ENCODE measurements at places on chromosomes 12 and 14.

DNA sequence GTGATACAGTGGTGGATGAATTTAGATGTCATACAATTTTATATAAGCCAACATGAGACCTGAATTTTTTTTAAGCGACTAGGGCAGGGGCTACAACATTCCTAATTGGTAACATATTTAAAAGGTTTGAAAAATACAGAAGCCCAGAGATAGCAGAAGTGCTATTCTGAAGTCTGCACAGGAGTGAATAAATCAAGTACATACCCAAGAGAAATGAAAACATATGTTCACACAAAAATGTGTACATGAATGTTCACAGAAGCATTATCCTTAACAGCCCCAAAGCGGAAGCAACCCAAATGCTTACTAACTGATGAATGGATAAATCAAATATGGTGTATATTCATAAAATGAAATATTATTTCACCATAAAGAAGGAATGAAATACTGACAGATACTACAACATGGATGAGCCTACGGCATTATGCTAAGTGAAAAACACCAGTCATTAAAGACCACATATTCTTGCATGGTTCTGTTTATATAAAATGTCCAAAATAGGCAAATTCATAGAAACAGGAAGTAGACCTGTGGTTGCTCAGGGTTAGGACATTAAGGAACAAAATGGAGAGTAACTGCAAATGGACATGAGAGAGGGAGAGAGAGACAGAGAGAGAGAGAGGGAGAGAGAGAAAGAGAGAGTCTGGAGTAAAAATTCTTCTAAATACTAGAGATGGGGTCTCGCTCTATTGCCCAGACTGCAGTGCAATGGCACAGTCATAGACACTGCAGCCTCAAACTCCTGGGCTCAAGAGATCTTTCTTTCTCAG is 28.0 kb upstream of the GXYLT1 start:
- no peak for DNase-seq

DNA sequence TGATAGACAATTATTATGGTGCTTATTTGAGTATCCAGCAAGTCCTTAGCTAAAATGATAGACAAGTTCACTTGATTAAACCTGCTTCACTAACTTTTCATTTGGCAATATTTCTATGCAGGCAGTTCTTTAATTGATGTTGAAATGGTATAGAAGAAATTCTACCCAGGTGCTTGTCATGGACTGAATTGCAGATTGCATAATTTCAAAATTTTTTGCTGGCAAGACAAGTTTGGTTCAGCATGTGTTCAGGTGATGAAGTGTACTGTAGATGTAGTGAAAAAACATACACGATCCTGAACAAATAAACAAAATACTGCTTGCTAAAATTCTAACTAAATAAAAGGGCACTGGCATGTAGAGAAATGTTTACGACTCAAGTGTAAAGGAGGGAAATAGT is 189.0 kb downstream of the FOXA1 start:
- no peak for DNase-seq

DNA sequence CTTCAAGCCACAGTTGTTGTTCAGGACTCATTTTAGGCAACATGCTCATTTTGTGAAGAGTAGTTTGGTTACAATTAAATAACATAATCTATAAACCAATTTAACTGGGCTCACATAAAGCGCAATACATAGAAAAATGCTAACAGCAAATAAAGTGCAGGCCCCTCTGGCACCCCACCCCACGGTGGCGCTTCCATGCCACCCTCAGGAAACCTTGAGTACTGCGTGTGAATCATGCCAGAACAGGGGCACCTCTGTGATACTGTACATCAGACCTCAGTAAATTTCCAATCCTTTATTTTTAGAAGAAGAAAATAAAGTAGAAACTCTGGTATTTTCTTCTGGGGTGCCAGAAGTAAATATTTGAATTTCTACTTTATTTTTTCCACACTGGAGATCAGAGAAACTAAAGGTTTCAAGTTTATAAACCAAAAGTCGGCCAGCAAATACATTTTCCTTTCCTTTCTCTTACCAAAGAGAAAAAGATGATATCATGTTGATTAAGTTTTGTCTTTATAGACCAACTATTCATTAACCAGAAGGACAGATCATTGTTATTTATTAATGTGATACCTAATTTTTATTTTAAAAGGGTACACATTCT is 316.8 kb downstream of the PAWR start:
- DNase-seq: no peak

DNA sequence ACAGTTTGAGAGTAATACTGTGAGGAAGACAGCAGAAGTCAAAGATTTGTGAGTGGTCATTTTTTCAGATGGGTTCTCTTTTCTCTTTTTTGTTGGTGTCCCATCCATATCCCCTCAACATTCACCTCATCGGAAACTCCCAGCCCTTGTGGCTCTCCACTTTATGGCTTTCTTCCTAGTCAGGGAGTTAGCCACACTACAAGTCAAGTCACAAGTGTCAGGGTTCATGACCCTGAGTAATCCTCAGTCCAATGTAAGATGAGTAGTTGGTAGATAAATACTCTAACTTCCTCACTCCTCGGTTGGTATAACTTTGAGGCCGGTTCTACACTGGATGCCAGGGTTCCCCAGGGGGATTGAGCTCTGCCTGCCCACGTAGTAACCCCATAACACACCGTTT is 41.4 kb downstream of the PTGER2 start:
- no peak for DNase-seq

- DNase-seq: no peak
These were observed 217.2 kb downstream of the C12orf50 start for GRCh38 chr12:87812030-87812429.

DNA sequence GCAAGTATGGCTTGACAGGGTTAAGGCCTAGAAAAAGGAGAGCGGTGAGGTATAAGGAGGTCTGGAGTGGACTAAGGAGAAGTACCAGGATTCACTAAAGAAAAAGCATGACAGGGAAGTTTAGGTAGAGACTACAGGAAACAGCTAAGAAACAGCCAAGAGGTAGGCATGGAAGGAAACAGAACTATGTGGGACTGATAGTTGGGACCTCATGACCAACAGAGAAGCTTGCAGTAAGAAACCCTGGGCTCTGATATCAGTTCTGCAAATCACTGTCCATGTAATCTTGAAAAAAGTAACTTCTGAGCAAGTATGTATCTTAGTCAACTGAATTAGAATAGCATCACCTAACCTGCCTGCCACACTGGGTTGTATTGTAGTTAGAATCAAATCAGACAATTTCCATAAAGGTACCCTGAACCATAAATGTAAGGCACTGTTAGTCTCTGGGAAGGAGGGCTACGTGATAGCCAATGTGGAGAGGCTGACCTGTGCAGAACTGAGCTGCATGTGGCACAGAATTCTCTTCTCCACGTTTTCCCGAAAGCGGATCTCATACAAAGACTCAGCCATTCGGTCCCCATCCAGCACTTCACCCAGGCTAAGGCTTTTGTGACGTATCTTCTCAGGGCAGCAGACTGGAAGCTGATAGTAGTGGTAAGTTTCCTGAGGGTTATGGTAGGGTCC is 912 bp downstream of the TM9SF1 start:
- no peak for DNase-seq

DNA sequence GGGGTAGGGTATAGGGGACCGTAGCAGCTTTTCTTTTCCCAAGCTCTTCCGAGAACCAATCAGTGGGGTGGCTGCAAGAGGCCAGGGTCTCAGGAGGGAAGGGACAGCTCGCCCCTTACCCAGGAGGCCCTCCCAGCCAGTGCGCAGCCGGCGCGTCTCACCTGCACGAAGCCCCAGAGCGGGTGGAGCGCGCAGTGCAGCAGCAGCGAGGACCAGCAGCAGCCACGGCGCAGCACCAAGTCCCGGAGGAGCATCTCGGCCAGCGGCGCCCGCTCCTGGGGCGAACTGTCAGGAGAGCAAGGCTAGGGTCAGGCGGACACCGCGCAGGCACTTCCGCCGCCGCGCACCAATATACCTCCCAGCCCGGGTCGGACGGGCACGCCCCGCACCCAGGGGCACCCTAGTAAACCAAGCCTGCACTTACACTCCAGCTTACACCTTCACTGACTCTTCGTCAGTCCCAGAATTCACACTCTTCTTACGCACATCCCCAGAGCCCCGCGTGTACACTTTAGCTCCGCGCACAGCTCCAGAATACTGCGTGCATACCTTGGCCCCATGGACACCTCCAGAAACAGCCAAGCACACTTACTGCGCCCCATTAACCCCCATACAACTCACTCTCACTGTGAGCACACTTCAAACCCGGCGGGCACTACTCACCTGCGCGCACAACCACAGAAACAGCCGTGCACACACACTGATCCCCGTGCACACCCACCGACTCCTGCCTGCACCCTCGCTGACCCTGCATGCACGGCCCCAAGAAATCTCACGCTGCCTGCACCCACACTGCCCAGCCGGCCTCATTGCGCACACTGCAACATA is 606 bp downstream of the PRIMA1 start:
- DNase-seq: no peak

GRCh38 chr12:31260840-31261239 is 65.1 kb downstream of the SINHCAF start:
- no peak for DNase-seq

DNA sequence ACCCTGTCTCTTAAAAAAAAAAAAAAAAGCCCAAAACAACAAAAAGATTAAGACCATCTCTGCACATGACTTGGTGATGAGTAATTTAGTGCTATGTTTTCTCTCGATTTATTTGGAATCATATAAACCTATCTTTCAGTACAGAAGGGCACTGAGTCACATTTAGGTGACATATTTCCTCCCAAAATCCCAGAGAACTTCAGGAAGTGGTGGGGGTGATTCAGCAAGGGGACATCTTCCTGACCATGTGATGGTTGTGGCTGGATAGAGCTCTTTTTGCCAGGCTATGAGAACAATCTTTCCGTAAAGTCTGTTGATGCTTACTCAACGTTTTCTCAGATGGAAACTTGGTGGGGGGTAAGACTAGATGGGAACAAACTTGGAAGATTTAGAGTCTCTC is 50.0 kb downstream of the PPFIBP1 start:
- peak; percentile 94 for DNase-seq

GRCh38 chr12:94670898-94671297 is 20.5 kb upstream of the TMCC3 start:
- no peak for DNase-seq

- DNase-seq: no peak
These were observed 24.7 kb downstream of the OR4N2 start for GRCh38 chr14:19828314-19828713.

GRCh38 chr14:29489911-29490425 is 437.7 kb downstream of the PRKD1 start:
- no peak for DNase-seq

DNA sequence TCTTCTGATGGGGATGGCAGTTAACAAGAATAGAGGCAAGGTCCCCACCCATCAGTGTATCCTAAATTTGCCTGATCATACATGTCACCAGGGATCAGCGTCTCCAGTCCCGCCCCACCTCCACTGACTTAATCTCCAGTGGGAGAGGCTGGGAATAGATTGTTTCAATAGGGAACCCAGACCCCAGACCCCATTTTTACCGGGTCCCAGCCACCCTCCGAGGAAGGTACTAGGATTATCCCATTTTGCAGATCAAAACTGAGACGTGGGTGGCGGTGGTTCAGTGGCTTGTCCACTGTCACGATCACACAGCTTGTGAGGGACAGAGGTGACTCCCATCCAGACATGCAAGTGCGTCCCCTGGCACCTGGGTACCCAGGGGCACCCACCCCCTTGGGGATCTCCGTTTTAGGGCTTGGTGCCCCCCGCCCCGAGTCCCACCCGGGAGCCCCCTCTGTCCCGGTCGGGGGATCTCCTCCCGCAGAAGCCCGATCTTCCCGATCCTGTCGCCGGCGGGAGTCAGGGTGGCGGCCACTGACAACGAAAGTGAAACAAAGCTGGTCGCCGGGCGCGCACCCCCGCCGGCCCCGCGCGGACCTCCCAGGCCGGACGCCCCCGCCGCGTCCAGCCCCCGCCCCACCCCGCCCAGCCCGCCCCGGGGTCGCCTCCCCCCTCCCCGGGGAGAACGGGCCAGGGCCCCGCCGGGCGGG is 523 bp downstream of the WSB2 start:
- no peak for DNase-seq

- no peak for DNase-seq
These were observed 32.0 kb downstream of the DAO start for GRCh38 chr12:108911915-108912314.

- DNase-seq: no peak
These were observed 38.0 kb downstream of the SPPL3 start for GRCh38 chr12:120866108-120866507.
